ENCODE measurements at places on chromosomes 12 and 14.

- DNase-seq = peak; percentile 10
Observed at GRCh38 chr14:34496679-34497513, 34.9 kb upstream of the SPTSSA start.

- DNase-seq = no peak
Observed at GRCh38 chr12:122849352-122850047, 14.2 kb downstream of the HIP1R start.

DNA sequence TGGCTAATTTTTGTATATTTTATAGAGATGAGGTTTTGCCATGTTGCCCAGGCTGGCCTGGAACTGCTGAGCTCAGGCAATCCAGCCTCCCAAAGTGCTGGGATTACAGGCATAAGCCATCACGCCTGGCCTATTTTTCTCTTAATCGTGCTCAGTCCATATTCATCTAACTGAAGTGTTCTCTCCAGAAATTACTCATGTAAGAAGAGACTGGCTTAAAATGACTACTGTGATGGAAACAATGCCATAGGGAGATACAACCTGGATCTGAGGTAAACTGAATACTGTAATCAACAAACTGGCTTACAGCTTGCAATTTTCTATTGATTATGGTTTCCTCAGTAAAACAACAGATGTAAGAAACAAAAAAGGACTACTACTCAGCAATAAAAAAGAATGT lies 21.1 kb downstream of the NUMB start:
- DNase-seq = no peak

DNA sequence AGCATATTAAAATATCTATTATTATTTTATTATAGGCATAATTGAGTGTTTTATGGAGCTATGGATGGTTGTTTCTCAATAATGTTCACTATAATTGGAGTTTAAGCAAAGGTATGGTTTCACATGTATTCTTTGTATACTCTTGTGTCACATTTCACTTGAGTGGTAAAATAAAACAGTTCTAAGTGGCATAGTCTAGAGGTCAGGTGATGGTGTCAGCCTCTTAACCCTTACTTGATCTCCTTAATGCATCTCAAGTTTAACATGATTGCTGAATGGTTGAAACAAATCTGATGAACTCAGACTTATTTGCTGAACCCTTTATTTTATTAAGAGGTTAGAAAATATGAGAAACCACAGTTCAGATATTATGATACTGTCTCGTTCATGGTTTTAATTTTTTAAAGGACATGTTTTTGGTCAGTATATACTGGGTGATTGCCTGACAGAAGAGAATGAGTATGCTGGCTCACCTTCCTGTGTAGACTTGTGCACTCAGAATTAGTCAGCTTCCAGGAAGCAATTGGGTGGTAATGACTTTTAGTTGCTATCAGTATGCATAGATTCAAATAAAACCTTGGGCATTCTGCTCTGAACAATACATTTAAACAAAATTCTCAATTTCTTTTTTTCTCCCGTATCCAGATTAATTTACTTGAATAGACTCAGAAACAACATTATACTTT lies 464.6 kb downstream of the PCNX1 start:
- DNase-seq = no peak

DNA sequence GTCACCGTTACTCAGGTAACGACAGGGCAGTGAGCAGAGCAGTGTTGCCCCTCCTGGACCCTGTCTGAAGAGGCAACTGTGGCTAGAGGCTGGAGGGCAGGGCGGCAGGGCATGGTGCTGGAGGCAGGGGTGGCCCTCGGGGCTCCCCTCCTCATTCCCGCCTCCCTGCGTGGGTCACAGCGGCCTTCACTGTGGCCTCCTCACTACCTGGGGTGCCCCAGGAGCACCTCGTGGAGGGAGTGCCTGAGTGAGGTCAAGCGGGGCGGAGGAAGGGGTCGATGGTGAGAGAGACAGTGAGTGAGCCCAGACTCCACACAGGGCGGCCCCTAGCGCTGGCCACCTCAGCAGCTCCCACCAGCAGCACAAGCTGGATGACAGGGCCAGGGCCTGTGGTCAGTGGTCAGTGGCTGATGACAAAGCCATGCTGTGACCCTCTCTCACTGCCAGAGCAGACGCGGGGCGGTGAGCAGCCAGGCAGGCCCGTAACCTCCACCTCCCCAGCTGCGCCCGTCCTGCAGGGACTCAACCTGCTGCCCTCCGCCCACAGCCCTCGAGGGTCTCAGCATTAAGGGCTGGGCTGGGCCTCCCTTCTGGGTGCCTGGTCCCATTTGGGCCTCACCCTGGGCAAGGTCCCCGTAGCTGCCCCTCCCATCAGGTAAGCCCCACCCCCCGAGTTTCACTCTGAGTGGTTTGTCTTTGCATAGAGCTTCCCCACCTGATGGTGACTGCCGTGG lies 17.8 kb downstream of the GPR132 start:
- no peak for DNase-seq

DNA sequence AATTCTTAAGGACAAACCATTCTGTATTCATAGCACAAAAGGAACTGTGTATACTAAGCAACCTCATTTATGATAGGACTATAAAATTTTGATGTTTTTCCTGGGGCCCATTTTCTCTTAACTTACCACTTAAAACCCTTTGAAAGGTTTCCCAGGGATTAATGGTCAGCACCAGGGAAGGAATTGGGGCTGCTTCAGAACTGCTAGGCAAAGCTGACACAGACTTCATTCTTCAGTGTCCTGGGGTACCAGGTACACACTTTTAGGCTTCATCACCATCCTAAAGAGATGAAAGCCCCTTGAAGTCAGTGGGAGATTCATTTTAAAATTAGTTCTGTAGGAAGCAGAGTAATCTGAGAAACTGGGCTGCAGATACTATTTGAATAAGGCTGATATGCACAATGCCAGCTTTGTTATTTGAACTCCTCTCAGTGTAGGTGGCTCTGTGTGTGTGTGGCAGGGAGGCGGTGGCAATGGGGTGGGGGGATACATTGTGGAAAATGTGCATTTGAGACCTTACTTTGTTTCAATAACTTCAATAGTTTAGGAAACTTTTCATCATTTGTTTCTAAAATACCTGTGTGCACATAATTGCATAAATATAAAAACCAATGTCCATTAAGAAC lies 329.3 kb upstream of the DCN start:
- no peak for DNase-seq

- DNase-seq = no peak
Observed at GRCh38 chr12:94676031-94676641, 25.8 kb upstream of the TMCC3 start.

DNA sequence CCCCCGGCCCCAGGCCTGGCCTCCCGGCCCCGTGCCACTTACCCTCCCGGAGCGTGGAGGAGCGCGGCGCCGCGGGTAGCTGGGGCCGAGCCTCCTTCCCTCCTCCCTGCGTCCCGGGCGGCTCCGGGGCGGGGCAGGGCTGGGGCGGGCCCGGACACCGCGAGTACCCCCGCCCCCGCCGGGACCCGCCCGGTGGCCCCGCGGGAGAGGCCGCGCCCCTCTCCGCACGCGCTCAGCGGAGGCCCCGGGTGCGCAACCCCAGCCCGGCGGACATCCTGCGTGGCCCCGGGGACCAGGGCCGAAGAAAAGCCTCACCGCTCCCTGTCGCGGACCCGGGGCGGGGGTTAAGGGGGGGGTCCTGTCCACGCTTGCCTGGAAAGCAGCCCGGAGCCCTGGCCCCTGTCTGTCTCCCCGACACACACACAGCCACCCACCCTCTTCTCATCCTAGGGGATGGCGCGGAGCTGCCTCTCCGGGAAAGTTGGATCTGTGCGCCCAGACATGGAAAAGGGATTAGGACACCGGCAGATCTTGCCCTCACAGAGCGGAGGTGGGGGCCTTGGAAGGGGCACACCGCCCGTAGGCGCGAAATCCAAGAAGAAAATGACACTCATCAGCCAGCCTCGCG lies at the start of gene SYNE3:
Gene SYNE3, minus strand, starts transcription at position 97 of the 628 bp plus-strand sequence. CDS start 40,829 bp downstream, outside the sequence.
- no peak for DNase-seq

DNA sequence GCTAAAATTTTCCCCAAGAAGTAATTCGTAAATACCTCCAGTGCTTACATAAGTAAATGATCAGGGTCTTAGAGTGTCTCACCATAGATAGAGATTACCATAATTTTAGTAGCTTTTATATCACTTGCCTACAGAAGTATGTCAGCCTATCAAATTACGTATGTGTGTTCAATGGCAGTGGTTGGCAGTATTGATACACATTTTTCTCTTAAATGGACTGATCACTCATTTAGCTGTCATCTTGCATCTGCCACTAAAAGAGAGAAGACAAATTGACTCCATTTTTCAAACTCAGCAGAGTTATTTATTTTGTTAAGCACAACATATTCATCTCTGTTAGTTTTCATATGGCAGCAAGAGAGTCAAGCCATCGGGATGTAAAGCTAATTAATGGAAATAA lies 413.1 kb upstream of the CLEC14A start:
- DNase-seq = no peak

- DNase-seq = no peak
Observed at GRCh38 chr14:101122237-101123141, 219.0 kb upstream of the RTL1 start.

DNA sequence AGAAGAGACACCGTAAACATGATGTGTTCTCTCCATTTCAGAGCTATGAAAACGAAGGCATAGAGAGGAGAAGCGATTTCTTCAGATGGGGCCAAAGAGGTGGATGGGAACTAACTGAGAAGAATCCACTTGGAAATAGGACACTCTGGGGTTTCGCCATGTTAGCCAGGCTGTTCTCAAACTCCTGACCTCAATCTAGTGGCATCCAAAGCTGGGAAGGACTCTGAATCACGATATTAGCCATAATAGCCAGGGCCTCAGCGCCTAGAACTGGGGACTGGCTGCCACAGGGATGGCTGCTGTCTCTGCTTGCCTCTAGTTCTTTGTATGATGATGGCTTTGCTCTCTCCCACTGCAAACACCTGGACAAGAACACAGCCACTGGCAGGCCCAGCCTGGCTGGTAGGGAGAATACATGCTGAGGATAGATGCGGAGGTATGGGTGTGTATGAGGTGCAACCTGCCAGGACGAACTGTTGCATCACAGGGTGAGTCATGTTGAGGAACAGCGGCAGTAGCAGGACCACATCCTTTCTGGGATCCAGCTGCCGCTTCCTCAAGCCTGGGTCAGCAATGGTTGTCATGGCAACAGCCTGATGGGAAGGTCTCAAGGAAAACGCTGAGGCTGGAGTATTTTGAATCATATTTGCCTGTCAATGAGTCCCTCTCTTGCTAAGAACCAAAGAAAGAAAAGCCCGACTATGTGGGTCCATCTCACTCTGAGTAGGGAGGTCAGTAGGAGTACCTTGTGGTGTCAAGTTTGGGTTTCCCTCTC lies 31.1 kb downstream of the CCDC177 start:
- DNase-seq = no peak

All from cerebellar cortex (tissue), 1 donor.